Stimulated activated CD4-positive, alpha-beta T cell treated with anti-CD3 and anti-CD28 coated beads, Interleukin-4, amount 100 ng/mL, for 24 hours (primary cell): ENCODE measurements at places on chromosomes 1 and 21.

- DNase-seq = no peak
Measured at GRCh38 chr1:169161496-169162194, 55.2 kb downstream of the ATP1B1 start.

DNA sequence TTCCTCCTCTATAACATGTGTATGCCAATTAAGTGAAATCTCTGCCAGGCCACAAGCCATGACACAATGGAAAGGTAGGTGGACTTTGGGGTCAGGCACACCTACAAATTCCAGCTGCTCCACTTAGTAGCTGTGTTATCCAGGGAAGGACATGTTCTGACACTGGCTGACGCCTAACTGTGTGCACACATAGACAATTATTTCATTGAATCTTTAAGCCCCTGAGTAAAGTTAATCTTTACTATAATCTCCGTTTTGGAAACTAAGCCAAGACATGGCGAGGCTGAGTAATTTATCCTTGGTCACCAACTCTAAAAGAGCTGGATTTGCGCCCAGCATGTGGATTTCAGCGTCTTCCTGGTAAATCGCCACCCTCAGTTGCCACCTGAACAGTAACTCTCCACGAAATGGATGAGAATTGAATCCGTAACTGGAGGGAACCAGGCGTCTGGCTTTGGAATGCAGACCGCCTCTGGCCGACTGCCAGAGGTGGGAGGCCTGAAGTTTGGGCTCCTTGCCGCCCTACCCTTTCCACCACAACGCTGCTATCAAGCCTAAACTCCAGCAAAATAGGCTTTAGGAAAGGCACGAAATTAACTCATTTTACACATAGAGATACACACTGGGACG is 888 bp upstream of the SNRPE start:
- DNase-seq = no peak

DNA sequence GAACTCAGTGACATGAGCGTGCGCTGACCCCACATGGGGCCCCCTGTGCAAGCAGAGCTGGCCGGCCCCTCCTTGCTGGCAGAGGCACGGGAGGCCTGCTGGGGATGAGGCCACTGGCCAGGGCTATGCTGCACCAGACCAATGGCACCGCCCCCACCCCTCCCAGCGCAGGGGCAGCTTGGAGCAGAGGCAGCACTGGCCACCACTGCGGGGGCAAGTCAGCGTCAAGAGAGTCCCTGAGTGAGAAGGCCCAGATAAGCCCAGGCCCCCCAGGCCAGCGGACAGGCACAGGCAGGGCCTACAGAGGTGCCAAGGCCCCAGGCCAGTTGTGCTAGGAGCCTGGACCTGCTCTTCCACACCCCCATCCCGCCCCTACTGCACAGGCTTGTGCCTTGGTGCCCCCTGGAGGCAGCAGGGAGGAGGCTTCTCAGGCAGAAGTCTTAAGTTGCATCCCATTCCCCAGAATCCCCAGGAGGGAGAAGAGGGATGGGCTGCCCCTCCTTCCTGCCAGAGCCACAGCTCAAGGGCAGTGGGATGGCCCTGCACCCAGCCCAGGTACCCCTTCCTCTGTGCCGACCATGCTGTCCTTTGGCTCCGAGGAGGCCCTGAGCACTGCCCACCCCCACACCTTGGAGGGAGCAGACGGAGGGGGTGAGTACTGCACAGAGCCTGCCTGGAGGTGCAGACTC is 35.8 kb downstream of the EPHX1 start:
- DNase-seq = peak; percentile 39

DNA sequence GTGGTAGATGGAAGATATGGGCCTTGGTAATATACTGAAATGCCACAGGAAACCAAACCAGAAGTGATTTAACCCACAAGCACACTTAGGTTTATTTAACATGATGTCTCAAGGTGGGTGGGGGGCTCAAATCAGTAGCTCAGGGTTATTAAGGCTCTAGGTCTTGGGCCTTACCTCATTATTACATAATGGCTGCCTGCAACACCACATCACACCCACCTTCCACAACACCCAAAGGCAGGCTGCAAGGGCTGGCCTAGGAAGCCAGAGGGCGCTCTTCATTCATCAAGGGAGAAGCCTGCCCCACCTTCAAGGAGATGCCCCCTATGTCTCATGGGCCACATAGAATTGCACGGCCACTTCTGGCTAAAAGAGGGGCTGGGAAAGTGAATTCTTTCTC is 6.0 kb downstream of the TFF1 start:
- DNase-seq = peak; percentile 26

GRCh38 chr1:178492341-178492740 is 4.4 kb downstream of the CLEC20A start:
- DNase-seq = no peak

GRCh38 chr1:224438989-224439388 is 4.4 kb upstream of the WDR26 start:
- DNase-seq = no peak

DNA sequence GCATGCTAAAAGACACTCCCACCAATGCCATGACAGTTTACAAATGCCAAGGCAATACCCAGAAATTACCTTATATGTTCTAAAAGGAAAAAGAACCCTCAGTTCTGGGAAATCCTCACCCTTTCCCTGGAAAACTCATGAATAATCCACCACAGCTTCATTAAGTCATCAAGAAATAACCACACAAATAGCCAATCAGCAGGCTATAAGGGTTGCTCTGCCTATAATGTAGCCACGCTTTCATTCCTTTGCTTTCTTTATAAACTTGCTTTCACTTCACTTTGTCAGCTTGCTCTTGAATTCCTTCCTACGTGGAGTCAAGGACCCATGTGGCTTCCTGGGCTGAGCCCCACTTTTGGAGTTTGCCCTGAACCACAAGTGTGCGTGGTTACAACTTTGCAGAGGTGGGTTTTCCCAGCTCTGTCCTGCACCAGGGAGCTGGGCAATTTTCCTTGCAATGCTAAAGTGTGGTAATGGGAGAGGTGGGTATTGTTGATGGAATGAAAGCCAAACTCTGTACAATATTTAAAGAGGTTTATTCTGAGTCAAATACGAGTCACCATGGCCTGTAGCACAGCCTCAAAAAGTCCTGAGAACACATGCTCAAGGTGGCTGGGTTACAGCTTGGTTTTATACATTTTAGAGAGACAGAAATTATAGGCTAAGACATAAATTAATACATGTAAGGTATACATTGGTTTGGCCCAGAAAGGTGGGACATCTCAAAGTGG is 42.2 kb upstream of the COG2 start:
- no peak for DNase-seq
